ENCODE measurements at places on chromosomes 12 and 14.

DNA sequence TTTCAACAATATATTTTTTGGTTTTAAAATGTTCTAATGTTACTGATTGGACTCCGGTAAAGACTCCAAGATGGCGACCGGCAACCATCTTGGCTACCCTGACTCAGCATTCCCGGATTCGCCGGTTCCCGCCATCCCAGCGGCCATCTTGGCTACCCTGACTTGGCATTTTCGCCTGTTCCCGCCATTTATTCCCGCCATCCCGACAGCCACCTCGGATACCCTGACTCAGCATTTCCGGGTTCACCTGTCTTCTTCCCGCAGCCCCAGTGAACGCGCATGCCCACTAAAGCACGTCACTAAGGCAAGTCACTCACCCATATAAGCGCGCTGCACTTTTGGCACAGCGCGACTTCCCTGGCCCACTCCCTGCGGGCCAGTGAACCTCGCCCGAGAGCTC is 9.0 kb upstream of the LRFN5 start:
- DNase-seq, result no peak

GRCh38 chr12:116299665-116300328 is 22.3 kb upstream of the MED13L start:
- DNase-seq, result no peak

GRCh38 chr12:127340381-127340780 is 926.6 kb upstream of the TMEM132C start:
- DNase-seq, result no peak

GRCh38 chr12:122062832-122063693 is 15.5 kb upstream of the MLXIP start:
- DNase-seq, result no peak

DNA sequence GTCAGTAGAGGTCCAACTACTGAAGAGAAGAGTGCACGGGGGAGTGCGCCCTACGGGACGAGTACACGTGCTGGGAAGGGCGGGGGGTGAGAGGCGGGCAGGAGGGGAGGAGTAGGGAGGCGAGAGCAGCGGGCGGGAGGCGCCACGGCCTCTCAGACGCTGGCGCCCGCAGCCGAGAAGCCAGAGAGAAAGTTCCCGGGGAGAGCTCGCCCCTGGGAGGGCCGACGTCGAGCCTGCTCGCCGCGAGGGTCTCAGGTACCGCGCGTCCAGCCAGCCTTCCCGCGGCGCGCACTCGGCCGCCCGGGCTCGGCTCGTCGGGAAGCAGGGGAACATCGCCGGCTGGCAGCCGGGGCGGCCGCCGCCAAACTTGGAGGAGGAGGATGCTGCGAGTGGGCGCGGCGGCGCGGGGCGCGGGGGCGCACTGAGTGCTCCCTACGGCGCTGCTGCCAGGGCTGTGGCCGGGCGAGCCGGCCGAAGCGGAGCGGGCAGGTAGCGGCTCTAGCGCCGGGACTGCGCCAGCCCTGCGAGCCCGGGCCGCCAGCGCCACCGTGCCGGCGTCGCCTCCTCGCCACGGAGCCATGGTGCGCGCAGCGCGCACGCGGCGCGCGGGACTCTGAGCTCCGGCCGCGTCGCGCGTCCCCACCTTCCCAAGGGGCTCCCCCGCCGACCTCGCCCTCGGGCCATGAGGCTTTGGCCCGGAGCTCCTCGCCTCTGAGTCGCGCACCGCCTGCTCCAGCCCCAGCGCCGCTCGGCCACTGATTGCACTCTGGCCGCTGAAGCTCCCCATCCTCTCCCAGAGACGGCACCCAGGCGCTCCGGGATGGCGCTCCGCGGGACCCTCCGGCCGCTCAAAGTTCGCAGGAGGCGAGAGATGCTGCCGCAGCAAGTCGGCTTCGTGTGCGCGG is at the start of gene SLC24A4:
SLC24A4 (plus strand) TSS at position 155 of the 905 bp plus-strand sequence; CDS start at position 821, 666 bp downstream.
- DNase-seq, result no peak

DNA sequence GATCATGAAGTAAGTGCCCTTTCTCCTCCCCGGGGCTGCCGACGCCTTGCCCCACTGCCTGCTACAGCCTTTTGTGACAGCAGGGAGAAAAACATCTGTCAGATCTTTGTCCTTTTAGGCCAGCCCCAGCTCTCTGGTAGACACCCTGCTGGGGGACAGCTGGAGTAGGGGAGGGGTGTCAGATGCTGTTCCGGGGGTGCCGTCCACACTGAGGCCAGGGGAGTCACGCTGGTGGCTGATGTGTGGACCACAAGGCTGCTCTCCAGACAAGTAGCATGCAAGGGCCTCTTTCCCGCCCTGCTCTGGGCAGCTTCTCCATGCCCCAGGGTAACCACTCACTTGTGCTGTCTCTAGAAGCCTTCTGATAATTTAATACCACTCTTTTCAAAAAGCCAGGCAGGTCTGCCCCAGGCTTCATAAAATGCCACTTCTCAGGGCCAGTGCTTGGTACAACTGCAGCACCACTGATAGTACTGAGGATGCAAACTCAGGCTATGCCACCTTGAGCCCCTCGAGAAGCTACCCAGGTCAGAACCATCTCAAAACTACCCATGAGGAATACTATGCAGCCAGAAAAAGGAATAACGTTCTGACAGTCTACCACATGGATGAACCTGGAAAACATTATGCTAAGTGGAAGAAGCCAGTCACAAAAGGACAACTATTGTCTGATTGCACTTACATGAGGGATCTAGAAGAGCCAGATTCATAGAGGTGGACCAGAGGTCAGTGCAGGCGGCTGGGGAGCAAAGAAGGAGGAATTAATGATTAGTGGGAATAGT is 66.0 kb upstream of the RIN3 start:
- DNase-seq, result no peak

- no peak for DNase-seq
Measured at GRCh38 chr12:94779485-94779884, 129.1 kb upstream of the TMCC3 start.

GRCh38 chr12:130128790-130129735 is 33.2 kb upstream of the FZD10 start:
- DNase-seq, result no peak

DNA sequence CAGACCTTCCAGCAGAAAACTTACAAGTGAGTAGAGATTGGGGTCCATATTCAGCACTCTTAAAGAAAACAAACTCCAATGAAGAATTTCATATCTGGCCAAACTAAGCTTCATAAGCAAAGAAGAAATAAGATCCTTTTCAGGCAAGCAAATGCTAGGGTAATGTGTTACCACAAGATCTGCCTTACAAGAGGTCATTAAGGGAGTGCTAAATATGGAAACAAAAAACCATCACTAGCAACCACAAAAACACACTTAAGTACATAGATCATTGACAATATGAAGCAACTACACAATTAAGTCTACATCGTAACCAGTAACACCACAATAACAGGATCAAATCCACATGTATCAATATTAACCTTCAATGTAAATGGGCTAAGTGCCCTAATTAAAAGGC is 47.1 kb upstream of the CLEC14A start:
- DNase-seq, result no peak

- no peak for DNase-seq
Measured at GRCh38 chr12:58870595-58870994, 49.7 kb downstream of the LRIG3 start.

GRCh38 chr12:116338064-116338846 is 60.8 kb upstream of the MED13L start:
- no peak for DNase-seq

DNA sequence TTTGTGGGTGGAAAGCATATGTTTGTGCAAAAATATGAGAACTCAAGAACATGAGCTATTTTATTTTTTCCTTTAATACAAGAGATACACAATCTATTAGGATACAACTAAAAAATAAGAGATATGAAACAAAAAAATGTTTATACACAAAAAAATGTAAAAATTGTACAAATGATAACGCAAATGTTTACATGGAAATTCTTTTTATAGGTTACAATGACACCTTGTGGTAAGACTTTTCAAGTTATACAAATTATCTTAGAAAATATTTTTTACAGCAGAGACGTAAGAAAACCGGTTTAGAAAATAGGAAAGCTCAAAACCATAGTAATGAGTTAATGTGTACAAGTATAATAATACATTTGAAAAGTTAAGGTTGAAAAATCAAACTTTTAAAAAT is 25.5 kb downstream of the CEP83 start:
- DNase-seq, result no peak

All from activated CD8-positive, alpha-beta memory T cell treated with anti-CD3 and anti-CD28 coated beads for 1 hour (primary cell).